ENCODE measurements at places on chromosomes 16 and 17.

- no peak for DNase-seq
Observed at GRCh38 chr16:87757841-87758426, 7.9 kb downstream of the KLHDC4 start.

DNA sequence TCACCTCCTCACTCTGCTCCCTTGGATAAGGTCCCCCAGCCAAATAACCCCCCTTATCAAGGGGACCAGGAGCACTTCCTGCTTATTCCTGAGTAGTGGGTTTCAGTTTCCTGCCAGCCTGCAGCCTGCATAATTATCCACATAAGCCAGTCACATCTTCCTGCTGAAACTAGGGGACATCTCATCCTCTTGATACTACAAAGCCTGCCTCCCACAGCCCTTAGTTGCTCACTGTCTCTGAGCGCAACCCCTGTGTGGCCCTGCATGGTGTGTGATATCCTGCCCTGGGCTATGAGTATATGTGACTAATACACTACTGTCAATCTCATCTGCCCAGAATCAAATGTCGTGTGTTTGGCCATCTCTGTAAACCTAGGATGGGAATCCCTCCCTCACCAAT, 8.0 kb upstream of the XYLT2 start:
- DNase-seq, result no peak

DNA sequence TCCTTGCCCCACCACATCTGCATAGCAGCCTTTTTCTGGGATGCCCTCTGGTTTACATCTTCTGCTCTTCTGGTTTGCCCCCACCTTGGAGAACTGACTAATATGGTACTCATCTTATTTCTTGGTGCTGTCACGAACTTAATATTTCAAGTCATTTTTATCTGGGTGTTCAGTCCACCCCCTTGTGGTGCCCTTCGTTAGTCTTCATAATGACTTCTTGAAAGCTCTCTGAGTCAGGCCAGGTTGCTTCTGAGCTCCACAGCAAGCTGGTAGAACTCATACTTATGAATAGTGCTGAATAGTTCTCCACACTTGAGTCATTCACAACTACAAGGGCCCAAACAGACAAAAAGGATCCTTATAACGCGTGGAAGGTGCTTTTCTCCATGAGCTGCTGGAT, 35.8 kb upstream of the TEKT3 start:
- DNase-seq, result peak; percentile 80

DNA sequence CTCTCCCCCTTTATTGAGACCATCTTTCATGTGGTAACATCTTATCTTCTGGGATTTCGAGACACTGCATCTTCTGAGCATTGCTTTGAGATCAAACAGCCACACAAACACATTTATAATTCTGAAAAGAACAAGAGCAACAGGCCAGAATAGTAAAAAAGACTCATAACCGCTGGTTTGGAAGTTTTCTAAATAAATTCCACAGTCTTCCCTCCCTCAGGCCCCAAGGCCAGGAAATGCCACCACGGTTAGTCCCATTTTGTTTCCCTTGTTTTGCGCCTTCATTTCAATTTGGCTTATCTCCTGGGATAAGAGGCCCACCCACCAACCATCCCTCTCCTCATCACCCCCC, 25.3 kb downstream of the LITAF start:
- DNase-seq, result no peak

DNA sequence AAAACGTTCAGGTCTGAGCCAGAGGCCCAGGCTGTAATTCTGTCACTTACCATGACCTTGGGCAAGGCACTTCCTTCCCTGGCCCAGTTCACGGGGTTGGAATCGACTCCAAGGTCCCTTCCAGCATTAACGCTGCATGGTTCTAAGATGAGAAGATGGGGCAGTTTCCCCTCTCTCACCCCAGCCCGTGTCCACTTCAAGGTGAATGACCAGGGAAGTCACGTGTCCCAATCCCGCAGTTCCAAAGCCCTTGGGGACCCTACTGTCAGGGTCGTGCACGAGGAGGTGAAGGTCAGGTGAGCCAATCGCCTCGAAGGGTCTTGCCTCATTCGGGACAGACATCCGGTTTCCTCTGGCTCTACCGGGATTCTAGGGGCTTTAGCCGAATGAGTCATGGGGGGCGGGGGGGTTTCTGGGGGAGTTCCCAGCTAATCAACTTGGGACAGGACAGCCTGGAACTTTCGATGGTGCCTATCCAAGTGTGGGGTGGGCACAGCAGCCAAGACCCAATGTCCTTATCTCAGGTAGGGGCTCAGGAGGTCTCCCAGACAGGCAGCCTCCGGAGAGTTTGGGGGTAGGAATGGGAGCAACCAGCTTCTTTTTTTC, 762 bp upstream of the CSF3 start:
- DNase-seq, result no peak

DNA sequence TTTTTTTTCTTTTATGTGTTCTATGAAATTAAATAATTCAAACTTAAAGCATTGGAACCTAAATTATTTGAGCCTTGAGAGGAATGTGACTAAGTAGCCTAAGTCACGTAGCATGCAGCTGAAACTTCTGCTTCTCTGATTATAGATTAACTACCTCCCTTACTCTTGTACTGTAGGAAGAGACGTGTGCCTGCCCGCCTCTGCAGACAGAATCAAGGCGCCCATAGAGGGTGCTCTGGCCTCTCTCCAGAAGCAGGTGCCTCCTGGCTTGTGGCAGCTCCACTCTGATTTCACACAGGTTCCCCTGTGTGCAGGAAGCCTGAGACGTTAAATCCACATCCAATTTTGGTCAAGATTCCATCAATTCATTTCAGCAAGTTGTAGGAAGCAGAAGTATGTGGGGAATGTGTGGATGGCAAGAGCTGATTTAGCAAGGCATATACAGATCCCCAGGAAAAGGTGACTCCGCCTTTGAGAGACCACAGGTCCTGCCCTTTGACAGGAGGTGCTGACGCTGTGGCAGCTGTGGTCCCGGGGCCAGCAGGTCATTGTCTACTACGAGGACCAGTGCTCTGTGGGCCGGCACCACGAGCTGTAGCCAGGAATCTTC, 1418.8 kb downstream of the CDH11 start:
- DNase-seq, result no peak

GRCh38 chr17:35795007-35795870, at the start of gene MMP28:
Gene MMP28 (minus strand): TSS chr17:35795641. CDS start chr17:35795377, 264 bp downstream.
- DNase-seq, result no peak

DNA sequence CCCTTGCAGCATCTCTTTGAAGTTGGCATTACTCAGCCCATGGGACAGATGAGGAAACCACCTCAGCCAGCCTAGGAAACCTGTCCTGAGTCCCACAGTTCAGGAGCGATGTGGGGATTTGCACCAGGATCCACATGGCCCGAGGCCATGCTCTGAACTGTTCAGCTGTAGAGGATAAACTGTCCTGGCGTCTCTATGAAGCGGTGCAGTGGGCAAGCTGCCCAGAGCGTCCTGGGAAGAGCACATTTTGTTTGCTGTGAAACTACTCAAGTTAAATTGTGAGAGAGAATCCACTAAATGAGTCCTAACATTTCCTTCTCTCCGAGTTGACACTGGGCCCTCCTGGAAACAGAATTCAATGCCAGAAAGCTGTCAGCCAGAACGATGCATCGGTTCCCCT, 276.6 kb upstream of the TNRC6C start:
- DNase-seq, result no peak

- DNase-seq, result peak; percentile 46
Observed at GRCh38 chr16:53915452-53916160, 211.7 kb downstream of the FTO start.

GRCh38 chr16:4944333-4945281, 7.7 kb upstream of the PPL start:
- peak; percentile 96 for DNase-seq

GRCh38 chr16:4257646-4258556, 14.9 kb downstream of the TFAP4 start:
- DNase-seq, result no peak

DNA sequence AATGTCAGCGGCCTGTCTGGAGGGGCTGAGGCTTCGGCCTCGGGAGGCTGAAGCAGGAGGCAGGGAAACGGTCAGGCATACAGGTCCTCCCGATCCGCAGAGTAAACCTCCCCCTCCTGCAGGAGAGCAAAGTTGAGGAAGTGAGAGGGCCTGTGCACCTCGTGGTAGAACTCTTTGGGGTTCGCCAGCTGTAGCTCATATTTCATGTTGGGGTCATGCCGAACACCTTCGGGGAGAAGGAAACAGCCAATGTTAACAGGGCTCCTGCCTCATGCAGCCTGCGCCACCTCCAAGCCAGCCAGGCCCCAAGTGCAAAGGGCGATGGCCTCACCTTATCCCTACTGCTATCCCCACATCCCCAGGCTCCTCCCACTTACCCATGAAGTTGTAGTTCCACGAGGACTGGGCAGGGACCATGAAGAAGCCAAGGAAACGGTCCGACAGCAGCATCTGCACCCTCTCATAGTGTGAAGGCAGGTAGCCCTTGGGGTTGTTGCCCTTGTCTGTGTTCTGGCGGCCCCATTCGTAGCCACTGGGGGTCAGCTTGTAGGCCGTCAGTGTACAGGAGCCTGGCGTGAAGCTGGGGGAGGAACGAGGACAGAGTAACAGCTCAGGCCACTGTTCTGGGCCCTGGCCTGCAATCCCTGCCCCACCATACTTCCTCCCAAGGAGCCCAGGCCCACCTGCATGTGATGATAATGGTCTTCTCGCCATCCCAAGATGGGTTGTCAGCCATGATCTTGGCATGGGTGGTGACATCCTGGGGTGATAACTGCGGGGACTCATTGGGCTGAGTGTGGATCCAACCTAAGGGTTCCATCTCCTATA, 1.3 kb upstream of the RILP start:
- DNase-seq, result no peak

DNA sequence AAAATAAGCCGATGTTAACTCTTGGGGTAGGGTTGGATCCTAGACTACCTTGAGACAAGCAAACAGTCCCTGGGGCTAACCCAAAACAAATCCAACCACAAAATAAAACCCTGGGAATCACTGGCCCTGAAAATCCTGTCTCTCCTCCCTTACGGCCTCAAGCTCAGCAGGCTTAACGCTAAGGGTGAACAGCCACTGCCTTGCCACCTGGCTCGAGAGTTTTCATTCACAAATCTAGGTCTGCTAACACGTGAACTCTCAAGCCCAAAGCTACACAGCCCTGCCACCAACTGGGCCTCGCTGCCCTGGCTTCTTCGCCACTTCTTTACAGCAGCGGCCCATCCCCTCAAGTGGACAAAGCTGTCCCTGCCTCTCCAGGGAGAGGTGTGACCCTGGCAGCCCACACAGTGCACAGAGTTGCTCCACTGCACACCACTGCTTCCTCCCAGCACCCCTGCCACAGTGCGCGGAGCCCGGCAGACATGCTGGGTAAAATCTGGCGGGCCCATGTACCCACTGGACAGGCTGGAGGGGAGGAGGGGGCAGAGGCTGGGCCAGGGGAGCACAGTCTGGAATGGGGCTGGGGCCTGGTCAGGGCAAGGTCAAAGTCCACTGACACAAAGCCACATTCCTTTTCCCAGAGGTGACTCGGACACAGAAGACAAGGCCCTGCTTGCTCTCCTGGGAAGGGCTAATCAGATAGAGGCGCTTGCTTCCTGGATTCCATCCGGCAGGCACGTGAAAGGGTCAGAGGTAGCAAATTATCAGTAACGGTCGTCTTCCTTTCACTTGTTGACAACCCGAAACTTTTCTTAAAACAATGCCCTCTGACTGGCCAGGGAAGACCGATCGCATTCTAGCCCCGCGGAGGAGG, 996 bp downstream of the PCYT2 start:
- DNase-seq, result no peak

DNA sequence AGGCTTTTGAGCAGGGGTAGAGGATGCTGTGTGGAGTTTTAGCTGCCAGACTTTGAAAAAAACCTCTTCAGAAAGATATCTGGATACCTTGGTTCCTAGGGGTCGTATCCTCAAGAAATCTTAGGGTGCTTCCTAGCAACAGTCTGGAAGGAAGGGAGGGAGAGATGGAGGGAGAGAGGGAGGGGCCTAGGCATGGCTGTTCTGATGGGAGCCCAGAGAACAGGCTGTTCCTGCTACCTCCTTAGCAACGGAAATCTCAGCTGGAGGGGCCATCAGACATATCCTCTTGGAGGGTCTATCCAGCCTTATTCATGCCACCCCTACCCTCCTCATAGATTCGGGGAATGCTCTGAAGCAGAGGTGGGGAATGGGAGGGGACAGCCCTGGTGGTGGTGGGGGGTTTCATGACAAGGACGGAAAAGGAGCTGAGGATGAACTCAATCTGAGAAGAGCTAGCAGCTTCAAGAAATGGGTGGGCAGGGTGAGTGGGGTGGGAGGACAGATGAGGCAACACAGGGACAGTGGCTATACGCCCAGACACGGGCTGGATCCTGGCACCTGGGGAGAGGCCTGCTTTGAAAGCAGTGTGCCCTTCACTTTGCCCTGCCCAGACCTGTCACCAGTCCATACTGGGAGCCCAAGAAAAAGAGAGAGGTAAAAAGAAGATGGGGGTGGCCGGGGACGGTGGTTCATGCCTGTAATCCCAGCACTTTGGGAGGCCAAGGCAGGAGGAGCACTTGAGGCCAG, 2.9 kb upstream of the THRA start:
- no peak for DNase-seq

GRCh38 chr17:74356646-74357465, 4.8 kb downstream of the BTBD17 start:
- DNase-seq, result no peak

GRCh38 chr16:883340-883739, 82.8 kb upstream of the GNG13 start:
- no peak for DNase-seq

GRCh38 chr16:3076577-3076976, 11.1 kb downstream of the IL32 start:
- no peak for DNase-seq

DNA sequence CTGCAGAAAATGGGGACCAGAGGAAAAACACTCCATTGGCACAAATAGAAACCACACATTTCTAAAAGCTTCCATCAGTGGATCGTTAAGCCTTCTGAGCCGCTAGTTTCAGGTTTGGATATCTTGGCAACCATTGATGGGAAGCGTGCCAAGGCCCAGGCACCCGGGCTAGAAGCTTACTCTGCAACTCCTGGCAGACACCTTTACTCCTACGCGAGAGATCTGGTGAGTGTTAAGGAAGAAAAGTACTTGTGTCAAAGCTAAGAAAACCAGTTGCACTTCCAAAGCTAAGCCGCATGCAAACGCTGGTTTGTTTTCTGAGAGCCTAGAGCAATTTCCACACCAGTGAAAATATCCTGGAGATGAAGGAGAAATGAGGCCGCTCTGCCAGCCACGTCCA, 472.4 kb downstream of the PMP22 start:
- no peak for DNase-seq

All from AG10803 (cell line).